Bronchial epithelial cell (primary cell): ENCODE measurements at places on chromosomes 11 and 22.
A peak's percentile ranks its signal among the peaks of the same experiment; 100 is the strongest.

- no peak for DNase-seq
Measured at GRCh38 chr11:119711476-119711875, 17.5 kb downstream of the NECTIN1 start.

GRCh38 chr22:45238957-45239680 lies 1.6 kb downstream of the KIAA0930 start:
- no peak for DNase-seq

DNA sequence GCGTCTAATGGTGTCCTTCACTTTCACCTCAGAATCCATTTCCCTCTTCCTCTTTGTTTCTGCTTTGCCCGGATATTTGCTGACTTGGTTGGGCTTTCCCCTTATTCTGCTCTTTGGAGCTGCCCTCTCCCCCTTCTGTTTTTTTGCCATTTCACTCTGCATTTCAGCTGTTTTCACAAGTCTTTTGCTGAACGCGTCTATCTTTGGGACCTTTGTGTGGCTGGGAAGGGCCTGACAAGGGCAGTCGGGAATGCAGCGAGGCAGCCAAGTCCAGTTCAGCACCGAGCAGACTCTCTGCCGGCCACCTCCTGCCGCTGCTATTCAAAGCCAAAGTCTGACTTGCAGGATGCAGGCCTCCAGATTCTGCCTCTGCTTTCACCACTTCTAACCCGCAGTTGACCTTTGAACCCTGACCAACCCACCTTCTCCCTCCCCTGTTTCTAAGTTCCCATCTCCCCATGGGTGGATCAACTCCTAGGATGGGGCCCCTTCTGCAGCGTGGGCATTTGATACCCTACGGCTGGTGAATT lies 38.2 kb downstream of the FEZ1 start:
- no peak for DNase-seq

- no peak for DNase-seq
Measured at GRCh38 chr11:11976481-11977127, 31.8 kb downstream of the DKK3 start.

DNA sequence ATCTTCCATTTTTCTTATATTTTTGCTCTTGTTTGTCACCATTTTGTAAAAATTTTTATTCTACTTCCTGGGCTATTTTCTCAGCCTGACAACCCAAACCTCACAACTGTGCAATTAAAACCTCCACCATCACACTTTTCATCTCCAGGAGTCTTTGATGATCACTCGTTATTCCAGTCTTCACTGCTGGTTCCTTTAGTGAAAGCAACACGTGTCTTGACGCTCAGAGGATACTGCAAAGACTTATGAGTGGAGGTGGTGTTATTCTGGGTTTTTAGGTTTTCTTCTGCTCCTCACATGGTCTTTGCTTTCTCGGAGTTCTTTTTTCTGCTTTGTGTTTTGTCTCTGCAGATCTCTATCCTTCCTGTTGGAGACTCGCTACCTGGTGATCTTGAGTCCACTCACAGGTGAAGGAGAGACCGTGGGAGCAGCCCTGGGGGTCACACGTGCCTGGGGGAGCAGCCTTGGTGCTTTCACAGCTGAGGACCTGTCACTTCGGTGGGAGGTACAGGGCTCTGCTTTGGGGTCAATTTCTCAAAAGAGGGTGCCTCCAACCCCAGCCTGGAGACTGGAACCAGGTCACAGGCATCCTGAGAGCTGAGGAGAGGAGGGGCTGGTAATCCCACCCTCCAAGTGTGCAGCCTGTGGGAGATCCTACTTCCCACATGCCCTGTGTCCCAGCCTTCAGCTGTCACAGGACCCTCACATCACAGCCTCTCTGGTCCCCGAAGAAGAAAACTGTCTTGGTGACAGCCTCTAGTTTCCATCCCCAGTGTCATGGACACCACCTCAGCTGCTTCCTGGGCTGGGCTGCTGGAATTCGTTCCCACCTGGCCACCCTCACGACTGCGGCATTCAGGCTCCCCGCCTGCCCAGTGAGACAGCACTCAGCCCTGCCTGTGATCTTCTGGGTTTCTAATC lies 11.0 kb downstream of the SULT4A1 start:
- DNase-seq = no peak

DNA sequence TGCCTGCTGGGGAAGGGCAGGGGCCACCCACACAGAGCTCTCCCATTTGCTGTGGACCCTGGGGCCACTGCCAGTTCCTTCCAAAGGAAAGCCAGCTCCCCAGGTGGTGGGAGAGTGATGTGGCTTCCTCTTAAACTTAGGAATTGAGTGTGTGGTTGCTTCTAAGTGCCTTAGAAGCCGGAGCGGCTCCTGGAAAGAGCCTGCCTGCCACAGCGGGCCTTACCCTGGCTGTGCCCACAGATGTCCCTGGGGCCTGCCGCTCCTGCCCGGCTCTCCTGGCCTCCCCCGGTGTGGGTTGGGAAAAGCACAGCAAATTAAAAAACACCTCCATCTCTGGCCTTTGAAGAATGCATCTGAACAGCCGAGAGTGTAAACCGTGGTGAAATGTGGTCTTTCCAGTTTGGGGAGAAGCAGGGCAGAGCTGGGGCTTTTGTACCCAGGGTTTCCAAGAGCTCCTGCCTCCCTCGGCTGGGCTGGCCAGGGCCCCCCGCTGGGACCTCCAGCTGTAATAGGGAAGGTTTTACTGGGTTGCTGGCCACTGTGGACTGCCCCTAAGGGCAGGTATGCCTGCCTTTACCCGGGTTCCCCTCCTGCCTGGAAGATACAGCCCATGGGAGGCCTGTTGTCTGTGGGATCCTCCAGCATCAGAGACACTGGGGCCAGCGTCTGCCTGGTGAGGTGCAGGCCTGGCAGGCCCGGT lies 30.2 kb downstream of the LRP5 start:
- peak; percentile 56 for DNase-seq

DNA sequence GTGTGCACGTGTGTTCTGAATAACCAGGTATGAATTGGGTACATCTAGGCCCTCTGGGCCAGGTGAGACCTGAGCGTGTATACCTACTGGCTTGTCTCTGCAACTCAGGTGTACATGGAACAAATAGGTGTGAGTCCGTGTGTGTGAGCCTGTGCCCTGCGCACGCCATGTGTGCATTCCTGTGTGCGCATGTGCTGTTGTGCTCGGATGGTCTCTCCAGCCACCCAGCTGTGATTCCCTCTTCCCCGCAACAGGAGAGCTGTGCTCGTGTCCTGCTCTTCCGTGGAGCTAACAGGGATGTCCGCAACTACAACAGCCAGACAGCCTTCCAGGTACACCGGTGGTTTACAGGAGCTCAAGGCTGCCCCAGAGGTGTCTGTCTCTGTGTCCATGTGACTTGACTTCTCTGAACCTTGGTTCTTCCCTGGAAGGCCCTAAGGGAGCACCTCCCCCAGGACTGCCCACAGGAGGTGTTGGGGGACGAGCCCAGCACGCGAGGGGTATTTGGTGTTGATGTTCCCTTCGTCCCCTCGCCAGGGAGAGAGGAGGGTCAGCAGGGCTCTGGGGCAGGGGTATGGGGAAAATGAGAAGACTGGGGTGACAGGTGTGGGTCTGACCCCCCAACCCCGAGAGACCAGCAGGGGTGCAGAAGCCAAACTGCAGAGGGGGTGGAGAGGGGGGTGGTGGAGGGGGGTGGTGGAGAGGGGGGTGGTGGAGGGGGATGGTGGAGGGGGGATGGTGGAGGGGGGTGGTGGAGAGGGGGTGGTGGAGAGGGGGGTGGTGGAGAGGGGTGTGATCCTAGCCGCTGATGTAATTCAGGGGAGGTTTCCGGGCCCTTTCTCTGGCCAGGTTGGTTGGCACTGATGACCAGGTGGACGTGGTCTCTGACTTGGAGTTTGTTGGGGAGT lies 10.7 kb downstream of the SHANK3 start:
- no peak for DNase-seq

- DNase-seq = peak; percentile 93
Measured at GRCh38 chr11:33636104-33636503, 64.5 kb downstream of the C11orf91 start.

DNA sequence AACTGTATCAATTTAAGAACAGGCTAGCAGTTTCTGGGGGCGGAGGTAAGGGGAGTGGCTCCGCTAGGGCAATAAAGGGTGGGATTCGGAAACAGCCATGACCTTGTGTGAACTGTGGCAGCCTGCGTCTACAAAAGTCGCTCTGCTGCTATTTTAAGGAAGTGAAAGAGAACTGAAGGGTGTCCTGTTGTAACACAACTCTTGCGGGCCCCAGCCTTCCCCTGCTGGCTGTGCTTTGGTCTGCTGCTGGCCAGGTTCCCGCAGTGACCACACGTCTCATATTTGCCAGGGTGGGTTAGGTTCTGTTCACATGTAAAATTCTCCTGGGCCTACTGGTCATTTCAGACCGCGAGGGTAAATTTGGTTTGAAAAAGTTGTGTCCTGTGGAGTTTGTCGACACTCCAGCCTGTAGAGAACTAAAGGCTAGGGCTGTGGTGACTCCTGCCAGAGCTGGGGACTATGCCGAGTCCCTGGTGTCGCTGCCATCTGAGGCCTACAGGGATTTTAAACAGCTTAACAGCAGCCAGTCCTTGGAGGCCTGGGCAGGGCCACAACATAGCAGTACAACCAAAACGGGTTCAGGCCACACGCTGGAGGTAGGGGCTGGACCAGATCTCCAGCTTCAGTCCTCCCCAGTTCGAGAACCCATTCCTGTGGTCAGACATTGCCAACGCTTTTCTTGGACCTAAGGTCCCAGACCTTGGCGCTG lies 1.1 kb upstream of the PPFIBP2 start:
- no peak for DNase-seq

- DNase-seq = peak; percentile 21
Measured at GRCh38 chr22:27331526-27332281, 469.9 kb downstream of the MN1 start.

- DNase-seq = peak; percentile 13
Measured at GRCh38 chr11:80621871-80622270, 1181.0 kb upstream of the TENM4 start.

DNA sequence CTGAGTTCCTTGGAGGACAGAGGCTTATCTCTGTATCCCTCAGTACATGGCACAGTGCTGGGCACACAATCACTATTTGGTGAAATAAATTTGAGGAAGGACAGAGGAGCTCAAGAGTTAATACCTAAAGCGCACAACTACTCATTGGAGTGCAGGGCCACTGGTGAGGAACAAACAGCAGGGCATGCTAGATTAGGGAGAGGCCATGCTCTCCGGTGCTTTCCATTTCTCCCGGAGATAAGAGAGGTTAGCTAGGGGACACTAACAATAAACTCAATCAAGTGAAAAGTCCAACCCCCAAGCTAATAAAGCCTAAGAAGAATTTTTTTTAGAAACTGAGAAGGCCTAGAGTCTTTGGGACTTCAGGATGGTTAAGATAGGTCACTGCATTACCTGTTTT lies 29.1 kb downstream of the NFRKB start:
- DNase-seq = no peak

DNA sequence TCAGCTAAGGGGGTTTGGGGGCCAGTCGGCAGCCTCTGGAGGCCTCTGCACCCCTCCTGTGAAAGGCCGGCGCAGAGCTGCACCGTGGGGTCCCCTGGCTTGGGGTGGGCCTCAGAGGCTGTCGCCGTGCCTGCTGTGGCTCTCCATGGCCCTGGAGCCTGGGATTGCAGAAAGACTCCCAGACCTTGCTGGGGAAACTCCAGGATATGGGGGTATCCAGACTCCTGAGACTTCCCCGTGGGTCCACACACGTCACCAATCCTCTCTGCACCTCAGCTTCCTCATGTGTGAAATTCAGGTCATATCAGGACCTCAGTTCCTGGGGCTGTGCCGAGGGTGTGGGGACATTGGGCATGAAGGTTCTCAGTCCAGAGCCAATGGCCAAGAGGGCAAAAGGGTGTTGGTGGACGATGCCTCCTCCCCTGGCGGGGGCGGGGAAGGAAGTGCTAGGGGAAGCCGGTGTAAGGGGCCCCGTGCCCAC lies 97.1 kb downstream of the KCNQ1 start:
- DNase-seq = no peak

DNA sequence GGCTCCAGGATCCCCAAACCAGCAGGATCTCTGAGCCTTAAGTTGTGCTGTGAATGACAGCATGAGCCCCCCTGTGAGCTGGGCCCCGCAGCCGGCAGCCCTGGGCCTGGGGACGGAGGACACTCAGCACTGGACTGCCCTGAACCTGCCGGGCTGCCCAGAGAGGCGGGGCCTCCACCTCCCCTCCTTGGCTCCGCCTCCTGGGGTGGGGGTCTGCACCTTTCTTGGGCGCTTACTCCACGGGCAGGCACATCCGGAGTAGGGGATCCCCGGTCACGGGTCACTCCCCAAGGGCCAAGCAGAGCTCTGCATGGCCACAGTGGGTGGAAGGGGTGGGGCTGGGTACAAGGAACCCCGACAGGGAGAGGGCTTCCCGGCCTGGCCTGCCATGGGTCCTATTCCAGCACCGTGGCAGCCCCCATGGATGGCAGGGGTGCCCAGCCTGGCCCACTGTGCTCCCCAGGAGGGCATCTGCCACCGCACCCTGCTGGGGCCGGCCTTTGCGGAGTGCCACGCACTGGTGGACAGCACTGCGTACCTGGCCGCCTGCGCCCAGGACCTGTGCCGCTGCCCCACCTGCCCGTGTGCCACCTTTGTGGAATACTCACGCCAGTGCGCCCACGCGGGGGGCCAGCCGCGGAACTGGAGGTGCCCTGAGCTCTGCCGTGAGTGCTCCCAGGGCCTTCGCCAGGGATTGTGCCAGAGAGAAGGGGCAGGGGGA lies 5.4 kb downstream of the MUC5B start:
- no peak for DNase-seq

DNA sequence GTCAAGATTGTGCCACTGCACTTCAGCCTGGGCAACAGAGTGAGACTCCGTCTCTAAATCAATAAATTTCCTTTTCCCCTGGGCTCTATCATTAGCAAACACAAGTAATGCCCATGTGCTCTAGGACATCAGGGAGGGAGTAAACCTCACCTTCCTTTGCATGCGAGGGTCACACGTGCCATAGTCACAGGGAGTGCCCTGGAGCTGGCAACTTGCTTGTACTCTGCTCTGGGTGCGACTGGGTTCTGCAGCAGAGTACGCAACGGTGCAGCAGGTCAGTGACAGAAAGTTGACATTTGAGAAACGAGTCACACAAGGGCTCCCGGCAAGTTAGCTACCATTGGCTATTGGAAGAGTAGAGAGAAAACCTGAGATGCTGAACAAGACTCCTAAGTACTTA lies 32.6 kb upstream of the CHKA start:
- no peak for DNase-seq

GRCh38 chr22:20173246-20173645 lies 22.4 kb upstream of the CCDC188 start:
- no peak for DNase-seq

- peak; percentile 96 for DNase-seq
Measured at GRCh38 chr11:10407055-10407454, 48.0 kb upstream of the AMPD3 start.

- peak; percentile 13 for DNase-seq
Measured at GRCh38 chr11:40797981-40798380, 661.5 kb downstream of the LRRC4C start.

- peak; percentile 17 for DNase-seq
Measured at GRCh38 chr11:32032478-32032877, 58.4 kb upstream of the RCN1 start.

- DNase-seq = peak; percentile 51
Measured at GRCh38 chr22:27919942-27920755, 1.1 kb upstream of the PITPNB start.

DNA sequence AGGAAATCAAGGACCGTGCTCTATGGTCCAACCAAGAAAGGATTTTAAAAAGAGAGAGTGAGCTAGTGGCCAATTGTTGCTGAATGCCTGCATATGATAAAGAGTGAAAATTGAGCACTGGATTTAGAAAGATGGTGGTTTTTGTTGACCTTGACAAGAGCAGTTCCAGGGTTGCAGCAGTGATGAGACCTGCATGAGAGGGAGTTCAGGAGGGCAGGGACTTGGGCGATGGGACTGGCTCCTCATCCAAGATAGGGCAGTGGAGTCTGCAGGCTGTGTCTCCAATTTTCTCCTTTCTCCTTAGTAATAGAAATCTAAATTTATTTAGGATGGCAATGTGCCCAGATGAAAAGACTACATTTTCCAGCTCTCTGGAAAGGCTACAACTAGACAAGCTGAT lies 94.0 kb upstream of the B3GAT1 start:
- no peak for DNase-seq
